ENCODE measurements at places on chromosomes 4 and X.
A peak's percentile ranks its signal among the peaks of the same experiment; 100 is the strongest.

GRCh38 chrX:17635231-17635630 lies 102.1 kb upstream of the SCML1 start:
- DNase-seq: peak; percentile 39

- DNase-seq: no peak
Observed at GRCh38 chrX:37000140-37000539, 8.0 kb upstream of the FAM47C start.

GRCh38 chrX:110414679-110415439 lies 56.2 kb downstream of the RTL9 start:
- DNase-seq: no peak

DNA sequence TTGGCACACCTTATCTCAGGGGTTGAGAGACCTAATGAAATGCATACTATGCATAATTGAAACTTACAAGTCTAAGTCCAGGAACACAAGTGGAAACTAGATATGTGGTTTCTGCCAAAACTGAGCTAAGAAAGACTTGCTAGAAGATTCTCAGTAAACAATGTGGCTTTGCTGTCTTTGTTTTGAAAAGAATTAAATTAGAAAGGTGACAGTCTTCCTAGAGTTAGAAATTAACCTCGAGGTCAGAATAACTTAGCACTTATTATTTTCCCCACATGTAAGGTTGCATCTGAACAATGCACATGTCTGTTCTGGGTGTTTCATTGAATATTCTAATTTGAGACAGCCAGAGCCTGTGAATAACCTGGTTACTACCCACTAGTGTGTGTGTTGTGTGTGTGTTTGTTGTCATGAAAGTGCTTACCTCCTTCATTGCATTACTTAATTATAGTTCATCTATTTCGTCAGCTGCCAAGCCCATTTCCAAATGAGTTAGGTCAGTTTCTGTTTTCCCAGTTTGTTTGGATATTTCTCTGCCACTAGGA lies 1.5 kb downstream of the EREG start:
- no peak for DNase-seq

GRCh38 chrX:9135901-9136510 lies 102.1 kb upstream of the FAM9B start:
- no peak for DNase-seq

GRCh38 chr4:101730291-101731117 lies 60.0 kb upstream of the BANK1 start:
- DNase-seq: peak; percentile 84

GRCh38 chr4:11512871-11513270 lies 84.2 kb upstream of the HS3ST1 start:
- no peak for DNase-seq

DNA sequence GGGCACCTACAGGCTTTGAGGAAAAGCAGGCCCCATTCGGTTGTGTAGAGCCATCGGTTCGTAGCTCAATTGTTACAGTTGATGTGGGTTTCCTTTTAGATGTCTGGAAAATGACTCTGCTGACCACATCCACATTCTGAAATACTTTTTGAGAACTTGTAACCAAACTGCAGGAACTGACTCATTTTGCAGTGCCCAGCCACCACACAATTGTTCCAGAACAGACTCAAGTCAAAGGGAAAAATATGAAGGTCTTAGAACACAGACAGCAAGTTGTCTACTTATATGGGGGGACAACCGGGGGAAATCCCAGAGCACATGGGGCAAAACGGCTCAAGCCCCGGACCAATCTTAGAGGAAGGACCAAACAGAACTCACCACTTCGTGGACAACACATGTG lies 557.6 kb upstream of the DIPK2B start:
- no peak for DNase-seq

- DNase-seq: no peak
Observed at GRCh38 chr4:5200513-5200912, 149.2 kb downstream of the STK32B start.

DNA sequence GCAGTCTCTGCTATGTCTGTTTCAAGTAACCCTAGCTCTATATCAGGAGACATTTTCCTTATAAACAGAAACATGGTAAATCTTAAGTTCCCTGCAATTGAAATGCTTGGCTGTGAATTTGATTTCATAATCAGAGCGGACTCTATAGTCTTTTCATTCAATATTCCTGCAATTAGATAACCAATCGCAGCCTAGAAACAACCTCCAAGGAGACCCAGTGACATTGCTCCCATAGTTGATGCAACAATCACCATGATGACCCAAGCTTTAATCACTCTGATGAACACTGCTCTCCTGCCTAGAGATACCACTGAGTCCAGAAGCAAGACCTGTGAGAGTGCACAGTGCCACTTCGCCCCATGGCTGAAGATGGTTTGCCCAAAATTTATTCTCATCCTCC lies at the start of gene CABS1:
CABS1 (plus strand) TSS at position 301 of the 400 bp plus-strand sequence; CDS start at position 360, 59 bp downstream.
- DNase-seq: no peak

DNA sequence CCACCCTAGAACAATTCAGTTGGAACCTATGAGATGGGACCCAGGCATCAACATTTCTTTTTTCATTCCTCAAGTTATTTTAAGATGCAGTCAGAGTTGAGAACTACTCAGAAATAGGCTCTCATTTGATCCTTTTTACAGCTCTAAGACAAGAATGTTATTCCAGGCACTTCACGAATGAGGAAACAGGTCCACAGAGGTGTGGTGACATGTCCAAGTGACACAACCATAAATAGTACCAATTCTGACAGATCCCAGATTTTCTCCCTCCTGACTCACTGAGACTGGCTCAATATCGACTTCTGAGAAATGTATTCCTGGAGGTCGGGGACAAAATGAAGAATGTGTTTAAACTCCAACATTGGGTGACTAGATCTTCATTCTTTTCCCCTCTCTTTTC lies 11.1 kb downstream of the TCEANC start:
- DNase-seq: no peak

DNA sequence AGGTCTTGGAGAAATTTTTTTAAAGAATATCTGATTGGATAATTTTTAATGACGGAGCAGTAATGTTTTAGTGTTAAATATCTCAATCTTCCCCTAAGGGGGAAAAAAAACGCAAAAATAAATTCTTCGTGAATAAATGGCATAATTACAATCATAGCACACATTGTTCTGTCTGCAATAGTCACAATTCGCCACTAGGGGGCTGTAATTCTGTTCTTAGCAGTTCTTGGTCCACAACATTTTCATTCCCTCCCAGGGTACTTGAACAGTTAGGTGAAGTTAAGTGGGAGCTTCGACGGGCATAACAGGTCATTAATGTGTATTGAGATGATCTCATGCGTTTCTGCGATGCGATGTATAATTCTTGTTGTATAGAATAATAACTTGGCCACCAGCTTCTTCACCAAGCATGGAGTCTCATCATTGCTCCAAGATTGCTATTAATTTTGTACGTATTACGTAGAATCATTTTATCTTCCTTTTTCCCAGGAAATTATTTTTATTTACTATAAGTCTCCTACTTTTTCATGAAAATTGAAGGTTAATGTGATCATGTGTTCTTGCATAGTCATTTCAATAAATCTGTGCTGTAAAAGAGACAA lies 27.2 kb downstream of the HTR2C start:
- peak; percentile 74 for DNase-seq

DNA sequence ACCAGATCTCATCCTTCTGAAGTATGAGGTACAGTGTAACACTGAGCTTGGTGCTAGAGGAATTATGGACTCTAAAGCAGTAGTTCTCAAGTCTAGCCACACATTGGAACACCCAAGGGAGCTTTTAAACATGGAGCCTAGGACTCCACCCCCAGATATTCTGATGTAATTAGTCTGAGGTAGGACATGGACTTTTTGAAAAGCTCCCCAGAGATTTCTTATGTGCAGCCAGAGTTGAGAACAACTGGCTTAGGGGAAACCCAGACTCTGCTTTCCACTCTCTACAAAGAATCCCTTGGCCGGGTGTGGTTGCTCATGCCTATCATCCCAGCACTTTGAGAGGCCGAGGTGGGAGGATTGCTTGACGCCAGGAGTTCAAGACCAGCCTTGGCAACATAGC lies 11.6 kb upstream of the GDPD2 start:
- no peak for DNase-seq

DNA sequence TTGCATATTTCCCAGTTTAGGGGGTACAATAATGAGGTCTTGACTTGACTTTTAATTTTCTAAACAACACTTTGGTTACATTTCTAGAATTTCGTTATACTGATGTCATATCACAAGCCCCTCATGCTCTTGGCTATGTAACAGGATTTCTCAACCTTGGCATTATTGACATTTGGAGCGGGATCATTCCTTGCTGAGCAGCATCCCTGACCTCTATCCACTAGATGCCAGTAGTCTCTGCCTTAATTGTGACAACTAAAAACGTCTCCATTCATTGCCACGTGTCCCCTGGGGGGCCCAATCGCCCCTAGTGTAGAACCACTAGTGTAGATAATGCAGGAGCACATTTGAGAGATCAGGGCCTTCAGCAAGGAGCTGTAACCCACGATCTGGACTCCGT lies 234.2 kb upstream of the MID1 start:
- DNase-seq: no peak

GRCh38 chrX:1105671-1106419 lies 106.6 kb downstream of the CRLF2 start:
- DNase-seq: no peak

- DNase-seq: no peak
Observed at GRCh38 chr4:8155048-8155447, 3.6 kb downstream of the ABLIM2 start.

- DNase-seq: no peak
Observed at GRCh38 chr4:187075514-187075913, 351.9 kb upstream of the FAT1 start.

GRCh38 chr4:85142451-85142850 lies 176.0 kb upstream of the WDFY3 start:
- DNase-seq: no peak

DNA sequence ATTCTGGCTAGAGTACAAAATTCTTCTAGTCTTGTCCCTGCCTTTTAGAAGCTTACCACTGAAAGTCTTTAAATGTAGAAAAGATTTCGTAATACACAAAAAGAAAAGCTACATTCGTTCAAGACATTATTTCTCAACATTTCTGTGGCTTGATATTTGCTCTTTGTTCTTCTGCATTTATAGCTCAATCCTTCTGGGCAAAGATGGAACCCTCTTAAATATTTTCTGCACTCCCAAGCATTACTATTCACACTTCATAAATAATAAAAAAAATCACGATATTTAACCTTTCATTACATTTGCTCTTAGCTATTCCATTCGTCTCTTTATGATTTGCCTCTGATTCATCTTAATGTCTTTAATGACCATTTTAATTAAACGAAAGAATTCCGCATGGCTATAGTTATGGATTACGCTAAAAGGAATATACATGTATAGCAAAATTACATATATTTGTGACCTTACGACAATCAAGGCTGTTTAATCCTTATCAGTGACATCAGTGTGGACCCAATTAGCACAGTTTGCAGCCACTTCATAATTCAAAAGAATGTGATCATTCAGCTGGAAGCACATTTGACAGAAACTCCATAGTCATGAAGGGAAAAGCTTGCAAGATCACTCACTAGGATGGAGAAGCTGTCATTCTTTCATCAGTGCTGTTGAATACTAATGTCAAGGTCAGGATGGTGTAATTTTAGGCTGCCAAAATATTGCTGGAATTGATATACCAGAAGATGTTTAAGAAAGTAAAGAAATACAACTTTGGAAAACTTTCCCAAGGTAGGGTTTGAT lies 1075.0 kb upstream of the TENM3 start:
- DNase-seq: no peak

DNA sequence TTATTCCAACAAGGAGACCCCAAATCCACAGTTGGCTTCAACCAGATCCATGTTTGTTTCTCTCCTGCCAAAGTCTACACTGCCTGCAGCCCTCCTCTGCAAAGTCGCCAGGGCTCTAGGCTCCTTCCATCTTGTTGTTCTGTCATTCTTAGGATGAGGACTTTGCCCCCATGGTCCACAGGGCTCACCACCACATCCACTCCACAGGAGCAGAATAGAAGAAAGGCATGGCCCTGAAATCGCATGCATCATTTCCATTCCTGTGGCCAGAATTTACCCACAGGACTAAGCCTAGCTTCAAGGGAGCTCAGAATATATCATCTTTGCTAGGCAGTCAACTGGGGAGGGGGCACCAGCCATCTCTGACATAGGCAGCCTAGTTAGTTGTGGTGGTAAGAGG lies 254.7 kb downstream of the FBXW7 start:
- DNase-seq: no peak

GRCh38 chr4:140693562-140693961 lies 62.6 kb downstream of the TBC1D9 start:
- no peak for DNase-seq

- DNase-seq: no peak
Observed at GRCh38 chrX:40581336-40581920, 658 bp downstream of the ATP6AP2 start.

DNA sequence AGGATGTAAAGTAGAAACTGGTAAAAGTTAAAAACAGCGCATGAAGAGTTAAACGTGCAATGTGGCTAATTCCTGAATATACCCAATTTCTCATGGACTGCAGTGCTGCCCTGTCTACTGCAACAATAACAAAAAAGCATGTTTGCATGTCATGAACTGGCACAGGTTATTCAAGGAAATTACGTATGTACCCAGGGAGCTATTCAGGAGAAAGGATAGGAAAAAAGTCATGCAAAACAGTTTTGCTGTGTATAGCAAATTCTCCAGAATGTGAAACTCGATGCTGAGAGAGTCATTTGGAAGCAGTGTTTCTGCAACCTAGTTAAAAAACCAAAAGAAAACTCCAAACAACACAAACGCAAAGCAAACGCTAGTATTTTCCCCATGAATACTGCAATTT lies 381.5 kb upstream of the PRKX start:
- DNase-seq: no peak

- no peak for DNase-seq
Observed at GRCh38 chr4:161664740-161665139, 499.1 kb downstream of the FSTL5 start.

- DNase-seq: no peak
Observed at GRCh38 chr4:174707902-174708301, 121.1 kb downstream of the GLRA3 start.

- DNase-seq: no peak
Observed at GRCh38 chrX:44422631-44423030, 79.2 kb upstream of the EFHC2 start.

- DNase-seq: no peak
Observed at GRCh38 chr4:113973345-113973744, 6.1 kb downstream of the ARSJ start.

DNA sequence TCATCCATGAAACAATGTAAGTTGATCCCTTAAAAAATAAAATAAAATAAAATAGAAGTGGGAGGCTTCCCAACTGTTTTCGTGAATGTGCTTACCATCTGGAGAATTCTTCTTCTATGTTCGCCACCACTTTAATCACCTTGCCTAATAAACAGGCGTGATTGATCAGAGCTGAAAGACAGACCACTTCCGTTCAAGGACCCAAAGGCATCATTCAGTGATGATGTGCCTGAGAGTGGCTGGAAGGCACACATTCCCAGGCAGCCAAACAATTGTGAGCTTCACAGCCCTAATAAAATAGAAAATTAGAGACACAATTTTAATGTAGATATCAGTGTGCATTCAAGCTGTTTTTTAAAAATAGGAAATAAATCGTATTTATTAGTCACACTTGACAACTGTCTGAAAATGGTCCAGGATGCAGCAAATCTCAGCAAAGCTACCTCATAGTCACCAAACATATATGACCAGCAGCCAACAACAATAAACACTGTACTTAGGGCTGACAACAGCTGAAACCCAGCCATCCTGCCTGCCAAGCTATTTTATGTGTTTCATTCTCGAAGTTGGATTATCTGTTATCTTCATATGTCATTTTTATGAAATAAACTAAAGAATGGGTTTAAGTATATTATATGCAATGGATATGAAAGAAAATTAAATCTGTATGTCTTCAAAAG lies 163.2 kb upstream of the FAM9B start:
- no peak for DNase-seq
